Umbilical cord (tissue), 2 donors: ENCODE measurements at places on chromosomes 7 and 10. TPM values are rescaled to one million over a fixed set of nuclear protein-coding genes. Genes with fewer than 3 reads are reported as not detected.

Gene CCL24
- not detected for total RNA-seq

Gene FAM25C
- total RNA-seq: not detected

Gene SPDYE2B
- total RNA-seq: 2.6 TPM

Gene SLC18A2
- total RNA-seq: 4.1 TPM

Gene RELN
- total RNA-seq: 1.2 TPM

Gene PYROXD2
- total RNA-seq: 13.5 TPM

Gene LIPF
- 5.5 TPM for total RNA-seq

Gene SFTPA1
- 0.48 TPM for total RNA-seq

Gene TUBAL3
- total RNA-seq: not detected

Gene C10orf90
- total RNA-seq: 3.6 TPM

Gene RARRES2
- total RNA-seq: 62.1 TPM

Gene STOX1
- total RNA-seq: 0.24 TPM

Gene SLC26A5
- total RNA-seq: not detected

Gene LRRC18
- 0.48 TPM for total RNA-seq

Gene LOXL4
- total RNA-seq: 20.2 TPM

Gene PANK1
- total RNA-seq: 6.0 TPM

Gene RNF32
- not detected for total RNA-seq

Gene KLF14
- 0.48 TPM for total RNA-seq

Gene PKD2L1
- total RNA-seq: not detected

Gene PRSS2
- total RNA-seq: not detected
